ENCODE measurements at places on chromosomes 12 and 14.

GRCh38 chr12:51891843-51892242, 3.9 kb downstream of the ANKRD33 start:
- no peak for DNase-seq

GRCh38 chr12:24822121-24822899, 126.6 kb downstream of the BCAT1 start:
- no peak for DNase-seq

- no peak for DNase-seq
These were observed 179.6 kb downstream of the ADGRD1 start for GRCh38 chr12:131133015-131133905.

GRCh38 chr12:47085815-47086252, 6.1 kb upstream of the AMIGO2 start:
- no peak for DNase-seq

- no peak for DNase-seq
These were observed 192.9 kb downstream of the C12orf75 start for GRCh38 chr12:105523164-105524057.

GRCh38 chr14:59451849-59452248, 13.3 kb downstream of the GPR135 start:
- DNase-seq = no peak

- no peak for DNase-seq
These were observed 5.9 kb upstream of the GSC start for GRCh38 chr14:94775871-94776210.

DNA sequence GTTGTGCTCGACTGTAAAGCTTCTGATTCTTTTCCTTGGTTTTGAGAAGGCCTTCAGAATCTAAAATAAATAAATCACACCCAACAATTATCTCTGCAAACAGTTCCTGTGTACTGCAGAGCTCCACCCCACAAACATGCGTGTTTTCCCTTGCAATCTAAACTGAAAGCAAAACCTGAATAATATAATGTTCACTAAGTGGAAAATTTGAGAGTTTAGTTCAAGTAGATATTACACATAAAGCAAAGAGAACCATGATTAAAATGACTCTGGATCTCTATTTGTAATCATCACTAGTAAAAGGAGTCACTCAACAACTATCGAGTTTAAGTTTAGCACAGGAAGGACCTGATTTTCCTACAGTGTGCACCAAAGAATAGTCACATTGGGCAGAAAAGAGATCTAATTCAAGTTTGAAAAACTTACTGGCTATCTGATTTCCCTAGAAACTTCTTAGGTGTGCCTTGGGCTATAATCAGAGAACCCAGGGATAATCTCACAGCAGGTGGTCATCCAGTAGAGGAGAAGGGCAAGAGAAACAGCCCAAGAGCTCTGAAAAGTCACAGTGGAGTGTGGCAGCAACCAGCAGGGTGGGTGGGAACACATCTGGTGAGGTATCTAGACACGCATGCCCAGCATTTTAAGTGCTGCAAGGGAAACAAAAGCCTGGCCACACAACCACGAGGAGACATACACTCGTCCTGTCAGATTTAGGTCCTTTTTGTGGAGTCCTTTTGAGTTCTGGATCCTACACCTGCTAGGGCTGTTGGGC, 25.4 kb downstream of the ATG14 start:
- no peak for DNase-seq

DNA sequence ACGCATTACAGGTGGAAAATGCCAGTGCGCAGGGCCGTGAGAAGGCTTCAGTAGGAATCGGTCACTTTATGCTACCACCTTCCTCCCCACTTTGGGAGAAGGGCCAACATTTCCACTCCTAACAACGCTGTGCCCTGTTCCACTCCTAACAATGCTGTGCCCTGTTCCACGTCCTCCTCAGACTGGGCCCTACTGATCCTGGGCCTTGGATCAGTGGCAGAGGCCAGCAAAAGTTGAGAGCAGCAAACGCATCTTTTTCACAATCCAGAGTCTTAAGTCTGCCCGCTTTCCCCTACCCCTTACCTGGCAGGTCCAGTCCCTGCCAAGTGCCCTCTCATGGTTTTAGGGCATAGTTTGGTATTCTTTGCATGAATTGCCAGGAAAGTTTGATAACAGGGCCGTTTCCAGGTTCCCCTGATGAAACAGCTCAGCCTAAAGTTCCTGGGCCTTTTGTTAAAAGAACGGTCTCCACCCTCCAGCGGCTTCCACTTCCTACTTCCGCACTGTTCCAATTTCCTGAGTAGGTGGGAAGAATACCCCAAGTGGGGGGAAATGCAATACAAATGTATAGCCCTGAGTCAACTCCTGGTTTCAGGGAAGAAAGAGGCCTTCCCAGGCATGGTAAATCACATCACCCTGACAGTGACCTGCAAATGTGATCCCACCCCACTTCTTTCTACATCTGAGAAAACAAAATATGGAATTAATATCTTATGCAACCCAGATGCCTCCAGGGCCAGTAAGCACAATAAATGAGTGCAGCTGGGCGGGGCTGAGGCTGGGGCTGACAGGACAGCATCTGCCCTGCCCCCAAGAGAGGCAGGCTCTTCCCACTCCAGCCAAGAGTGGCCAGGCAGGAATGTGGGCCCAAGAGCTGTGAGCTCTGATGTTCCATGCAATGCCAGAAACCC, 15.0 kb downstream of the KCTD10 start:
- DNase-seq = no peak

GRCh38 chr12:81461163-81461562, 298.0 kb downstream of the PPFIA2 start:
- no peak for DNase-seq

- DNase-seq = no peak
These were observed 98.9 kb downstream of the ZFP36L1 start for GRCh38 chr14:68693926-68694325.

DNA sequence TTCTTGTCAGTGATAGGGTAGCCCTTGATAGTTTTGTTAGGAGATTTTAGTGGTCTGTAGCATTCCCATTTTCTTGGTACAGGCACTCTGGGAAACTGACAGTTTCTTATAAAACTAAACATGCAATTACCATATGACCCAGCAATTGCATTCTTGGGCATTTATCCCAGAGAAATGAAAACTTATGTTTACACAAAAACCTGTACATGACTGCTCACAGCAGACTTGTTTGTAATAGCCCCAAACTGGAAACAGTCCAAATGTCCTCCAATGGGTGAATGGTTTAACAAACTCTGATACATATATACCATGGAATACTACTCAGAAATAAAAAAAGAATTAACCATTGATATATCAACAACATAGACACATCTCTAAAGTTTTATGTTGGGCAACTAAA, 75.5 kb downstream of the BORCS5 start:
- DNase-seq = no peak

- no peak for DNase-seq
These were observed 372.2 kb downstream of the EGLN3 start for GRCh38 chr14:33578461-33579216.

DNA sequence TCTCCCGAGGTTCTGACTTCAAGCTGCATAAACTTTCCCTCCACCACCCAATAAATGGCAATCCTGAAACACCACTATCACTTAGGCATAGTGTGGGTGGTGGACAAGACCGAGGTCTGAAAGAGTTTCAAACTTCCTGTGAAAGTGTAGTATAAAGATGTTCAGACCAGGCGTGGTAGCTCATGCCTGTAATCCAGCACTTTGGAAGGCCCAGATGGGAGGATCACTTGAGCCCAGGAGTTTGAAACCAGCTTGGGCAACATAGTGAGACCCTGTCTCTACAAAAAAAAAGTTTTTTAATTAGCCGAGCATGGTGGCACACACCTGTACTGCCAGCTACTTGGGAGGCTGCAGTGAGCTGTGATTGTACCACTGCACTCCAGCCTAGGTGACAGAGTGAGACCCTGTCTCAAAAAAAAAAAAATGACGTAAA, 61.9 kb downstream of the CCDC92 start:
- no peak for DNase-seq

GRCh38 chr14:94383777-94384176, 4.6 kb downstream of the SERPINA1 start:
- no peak for DNase-seq

DNA sequence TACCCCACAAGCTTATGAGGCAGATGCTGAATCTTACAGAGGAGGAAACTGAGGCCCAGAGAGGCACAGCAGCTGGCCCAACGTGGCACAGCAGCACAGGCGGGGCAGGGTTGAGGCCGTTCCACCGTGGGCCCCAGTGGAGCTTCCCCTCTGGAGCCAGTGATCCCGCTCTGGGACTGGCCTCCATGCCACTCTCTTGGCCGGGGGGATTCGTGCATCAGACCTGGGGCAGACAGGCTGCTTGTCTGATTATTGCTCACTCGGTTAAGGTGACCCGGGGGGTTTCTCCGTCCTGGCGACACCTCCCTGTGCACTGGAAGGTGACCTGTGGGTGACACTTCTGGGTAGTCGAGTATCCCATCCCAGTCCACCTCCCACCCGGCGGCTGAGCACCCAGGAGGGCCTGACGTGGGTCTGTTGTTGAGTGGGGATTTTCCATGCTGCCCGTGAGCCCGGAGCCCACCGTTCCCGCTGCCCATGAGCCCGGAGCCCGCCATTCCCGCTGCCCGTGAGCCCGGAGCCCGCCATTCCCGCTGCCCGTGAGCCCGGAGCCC, 27.8 kb downstream of the NOC4L start:
- no peak for DNase-seq

- no peak for DNase-seq
These were observed 15.8 kb downstream of the PEBP1 start for GRCh38 chr12:118151755-118152154.

DNA sequence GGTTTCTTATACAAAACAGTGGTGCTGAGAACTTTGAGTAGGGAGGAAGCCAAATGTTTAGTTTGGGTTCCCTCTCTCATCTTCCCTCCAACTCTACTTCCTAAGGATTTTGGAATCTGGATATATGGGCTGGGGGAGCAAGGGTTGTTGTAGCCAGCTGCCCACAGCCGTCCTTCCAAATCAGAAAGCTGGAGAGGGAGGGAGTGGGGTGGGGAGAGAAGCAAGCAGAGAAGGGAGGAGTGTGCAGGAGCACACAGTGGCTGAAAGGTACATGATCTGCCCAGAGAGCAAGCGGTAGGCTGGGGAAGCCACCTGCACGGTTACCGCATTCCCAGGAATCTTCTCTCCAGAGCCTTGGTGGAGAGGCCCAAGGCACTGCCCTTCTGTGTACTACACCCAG, 52.7 kb downstream of the IRF2BPL start:
- no peak for DNase-seq

GRCh38 chr12:26721800-26722199, 111.2 kb downstream of the ITPR2 start:
- no peak for DNase-seq

DNA sequence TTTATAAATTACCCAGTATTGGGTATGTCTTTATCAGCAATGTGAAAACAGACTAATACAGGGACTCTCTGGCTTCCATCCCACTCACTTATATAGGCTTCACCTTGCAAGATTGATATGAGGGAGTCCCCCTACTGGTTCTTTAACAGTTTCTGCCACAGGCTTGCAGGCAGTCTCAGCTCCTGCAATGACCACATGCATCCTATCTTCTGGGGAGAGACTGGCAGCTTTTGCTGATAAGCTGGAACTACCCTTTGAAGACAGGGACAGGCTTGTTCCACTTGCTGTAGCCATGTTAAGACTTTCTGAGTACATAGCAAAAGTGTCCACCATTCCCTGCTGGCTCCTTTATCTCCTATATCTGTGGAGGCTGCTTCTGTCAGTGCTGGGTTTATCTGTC, 531.7 kb upstream of the FLRT2 start:
- no peak for DNase-seq

GRCh38 chr14:96746101-96746500, 51.1 kb upstream of the VRK1 start:
- no peak for DNase-seq

- no peak for DNase-seq
These were observed at the start of gene KCNK13 for GRCh38 chr14:90061685-90062126. Gene KCNK13 (plus strand): TSS chr14:90061994. CDS start chr14:90062206, 212 bp downstream.

GRCh38 chr14:32678088-32678487, 260.6 kb upstream of the NPAS3 start:
- DNase-seq = no peak

DNA sequence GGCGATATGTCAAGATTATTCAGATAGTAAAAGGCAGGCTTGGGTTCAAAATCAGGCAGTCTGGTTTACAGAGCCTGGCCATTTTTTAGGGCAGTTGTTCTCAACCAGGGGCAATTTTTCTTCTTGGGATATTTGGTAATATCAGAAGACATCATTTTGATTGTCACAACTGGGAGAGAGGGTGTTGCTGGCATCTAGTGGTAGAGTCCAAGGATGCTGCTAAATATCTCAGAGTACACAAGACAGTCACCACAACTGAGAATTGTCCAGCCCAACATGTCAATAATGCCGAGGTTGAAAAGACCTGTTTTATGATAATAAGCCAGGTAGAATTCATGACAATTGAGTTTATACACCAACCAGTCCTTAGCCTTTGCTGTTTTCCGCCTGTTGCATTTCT, 733.9 kb downstream of the NRXN3 start:
- no peak for DNase-seq

DNA sequence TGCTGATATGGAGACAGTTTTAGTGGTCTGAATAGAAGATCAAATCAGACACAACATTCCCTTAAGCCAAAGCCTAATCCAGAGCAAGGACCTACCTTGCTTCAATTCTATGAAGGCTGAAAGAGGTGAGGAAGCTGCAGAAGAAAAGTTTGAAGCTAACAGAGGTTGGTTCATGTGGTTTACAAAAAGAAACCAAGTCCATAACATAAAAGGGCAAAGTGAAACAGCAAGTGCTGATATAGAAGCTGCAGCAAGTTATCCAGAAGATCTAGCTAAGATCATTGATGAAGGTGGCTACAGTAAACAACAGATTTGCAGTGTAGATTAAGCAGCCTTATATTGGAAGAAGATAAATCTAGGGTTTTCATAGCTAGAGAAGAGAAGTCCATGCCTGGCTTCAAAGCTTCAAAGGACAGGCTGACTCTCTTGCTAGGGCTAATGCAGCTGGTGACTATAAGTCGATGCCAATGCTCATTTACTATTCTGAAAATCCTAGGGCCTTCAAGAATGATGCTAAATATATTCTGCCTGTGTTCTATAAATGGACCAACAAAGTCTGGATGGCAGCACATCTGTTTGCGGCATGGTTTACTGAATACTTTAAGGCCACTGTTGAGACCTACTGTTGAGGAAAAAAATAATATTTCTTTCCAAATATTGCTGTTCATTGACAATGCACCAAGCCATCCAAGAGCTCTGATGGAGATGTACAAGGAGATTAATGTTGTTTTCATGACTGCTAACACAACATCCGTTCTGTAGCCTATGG, 361.0 kb downstream of the DPF3 start:
- DNase-seq = no peak

DNA sequence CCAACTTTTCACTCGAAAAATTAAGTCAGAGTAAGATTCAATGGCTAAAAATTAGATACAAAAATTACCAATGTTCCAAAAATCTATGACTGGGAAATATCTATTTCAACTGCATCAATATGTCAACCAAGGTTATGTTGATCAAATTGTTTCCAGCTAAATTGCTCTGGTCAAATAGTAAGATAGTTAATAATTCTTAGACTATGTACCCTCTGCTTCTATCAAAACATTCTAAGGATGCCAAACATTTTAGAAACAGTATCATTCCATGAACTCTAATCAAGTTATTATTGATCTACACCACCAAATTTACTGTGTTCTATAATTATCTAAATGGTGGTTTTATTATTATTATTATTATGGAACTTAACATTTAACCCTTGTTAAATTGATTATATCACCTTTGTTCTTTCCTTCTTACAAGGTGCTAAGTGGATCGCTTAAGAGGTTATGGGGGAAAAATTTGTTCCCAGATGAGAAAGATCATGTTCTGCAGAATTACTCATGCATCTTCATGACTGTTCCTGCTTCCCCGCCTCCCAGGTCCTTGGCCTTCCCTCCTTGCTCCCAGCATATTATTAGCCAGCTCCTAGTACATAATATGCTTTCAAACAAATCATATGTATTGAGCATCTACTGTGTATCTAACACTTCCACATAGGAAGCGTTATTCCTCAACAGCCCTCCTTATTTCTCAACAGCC, 240.5 kb upstream of the KRR1 start:
- no peak for DNase-seq

All from activated naive CD4-positive, alpha-beta T cell (primary cell).